AG08395 (cell line): ENCODE measurements at places on chromosomes 7 and 10.

DNA sequence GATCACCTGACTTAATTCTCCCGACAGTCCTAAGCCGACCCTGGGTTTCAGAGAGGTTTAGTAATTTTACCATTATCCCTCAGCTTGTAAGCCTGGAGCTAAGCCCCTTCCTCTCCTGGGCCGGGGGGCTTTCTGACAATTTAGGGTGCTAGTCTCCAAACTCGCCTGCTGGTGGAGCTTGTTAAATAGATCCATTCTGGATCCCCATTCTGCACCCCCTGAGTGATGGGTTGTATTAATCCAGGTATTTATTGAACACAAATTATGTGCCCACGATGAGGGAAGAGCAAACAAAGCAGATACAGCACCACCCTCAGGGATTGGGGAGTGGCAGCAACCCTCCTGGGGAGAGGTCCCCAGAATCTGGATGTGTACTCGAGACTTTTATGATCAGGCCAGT is 1.3 kb upstream of the SLC29A3 start:
- DNase-seq, result no peak

GRCh38 chr10:14578060-14578952 is 196.4 kb downstream of the FAM107B start:
- DNase-seq, result no peak

DNA sequence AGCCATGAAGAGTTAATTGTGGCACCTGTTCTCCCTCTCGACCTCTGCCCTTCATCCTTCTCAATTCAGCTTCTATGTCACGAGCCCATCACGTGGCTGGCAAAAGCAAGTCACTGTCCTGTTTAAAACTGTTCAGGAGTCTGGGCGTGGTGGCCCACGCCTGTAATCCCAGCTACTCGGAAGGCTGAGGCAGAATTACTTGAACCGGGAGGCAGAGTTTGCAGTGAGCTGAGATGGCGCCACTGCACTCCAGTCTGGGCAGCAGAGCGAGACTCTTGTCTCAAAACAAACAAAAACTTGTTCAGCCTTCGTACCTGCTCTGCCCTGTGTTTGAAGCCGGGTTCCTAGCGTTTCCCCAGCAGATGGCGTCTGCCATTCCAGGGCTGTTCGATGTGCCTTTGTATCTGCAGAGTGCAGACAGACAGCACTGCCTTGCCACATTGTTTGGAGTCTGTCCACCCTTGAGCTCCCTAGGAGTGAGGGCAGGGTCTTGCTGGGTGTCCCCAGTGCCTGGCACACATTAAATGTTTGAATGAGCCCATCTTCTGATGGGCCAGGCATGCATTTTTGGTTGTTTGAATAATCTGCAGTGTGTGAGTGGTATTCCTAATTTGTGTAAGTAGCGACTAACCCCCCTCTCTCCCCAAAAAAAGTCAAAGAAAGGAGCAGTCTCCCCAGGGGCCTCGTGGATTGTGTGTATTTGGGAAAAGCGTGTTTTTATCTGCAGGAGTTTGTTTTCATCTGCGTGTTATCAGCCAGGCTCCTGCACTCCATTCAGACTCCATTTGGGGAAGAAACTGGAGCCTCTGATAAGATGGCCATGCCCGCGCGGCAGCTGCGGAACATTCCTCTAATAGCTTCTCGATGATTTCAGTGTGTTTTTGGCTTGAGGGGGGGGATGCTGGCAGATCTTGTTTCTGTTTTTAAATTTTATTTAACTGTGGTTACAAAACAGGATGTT is 61.2 kb downstream of the DNAJB6 start:
- DNase-seq, result peak; percentile 85

- no peak for DNase-seq
Measured at GRCh38 chr7:55774327-55775050, 88.1 kb downstream of the SEPTIN14 start.

DNA sequence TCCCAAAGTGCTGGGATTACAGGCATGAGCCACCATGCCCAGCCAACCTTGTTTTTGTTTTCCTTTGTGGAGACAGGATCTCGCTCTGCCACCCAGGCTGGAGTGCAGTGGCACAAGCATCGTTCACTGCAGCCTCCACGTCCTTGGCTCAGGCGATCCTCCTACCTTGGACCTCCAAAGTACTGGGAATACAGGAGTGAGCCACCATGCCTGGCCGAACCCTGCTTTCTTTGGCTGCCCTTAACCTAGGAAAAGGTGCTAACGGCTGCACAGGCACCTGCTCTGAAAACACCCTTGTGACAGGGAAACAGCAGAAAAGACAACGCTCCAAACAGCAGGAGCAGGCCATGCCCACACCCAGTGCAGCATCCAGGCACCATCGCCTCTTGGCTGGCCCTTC is 71.9 kb downstream of the OAT start:
- no peak for DNase-seq

DNA sequence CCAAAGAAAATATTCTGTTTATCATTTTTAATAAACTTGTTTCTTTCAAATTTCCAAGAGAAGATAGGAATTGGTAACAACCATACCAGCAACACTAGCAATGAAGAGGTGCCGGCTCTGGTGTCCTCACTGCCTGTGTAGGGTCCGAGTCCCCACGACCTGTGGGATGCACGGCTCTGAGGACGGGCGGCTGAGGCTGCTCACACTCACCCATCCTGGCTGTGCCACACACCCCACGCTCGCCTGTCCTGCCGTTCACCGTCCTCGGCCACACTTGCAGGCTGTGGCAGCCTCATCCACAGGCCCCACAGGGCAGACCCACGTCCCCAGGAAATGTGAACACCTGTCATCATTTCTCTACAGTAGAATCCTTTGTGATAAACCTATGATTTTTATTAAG is 48.2 kb upstream of the DPYSL4 start:
- no peak for DNase-seq

DNA sequence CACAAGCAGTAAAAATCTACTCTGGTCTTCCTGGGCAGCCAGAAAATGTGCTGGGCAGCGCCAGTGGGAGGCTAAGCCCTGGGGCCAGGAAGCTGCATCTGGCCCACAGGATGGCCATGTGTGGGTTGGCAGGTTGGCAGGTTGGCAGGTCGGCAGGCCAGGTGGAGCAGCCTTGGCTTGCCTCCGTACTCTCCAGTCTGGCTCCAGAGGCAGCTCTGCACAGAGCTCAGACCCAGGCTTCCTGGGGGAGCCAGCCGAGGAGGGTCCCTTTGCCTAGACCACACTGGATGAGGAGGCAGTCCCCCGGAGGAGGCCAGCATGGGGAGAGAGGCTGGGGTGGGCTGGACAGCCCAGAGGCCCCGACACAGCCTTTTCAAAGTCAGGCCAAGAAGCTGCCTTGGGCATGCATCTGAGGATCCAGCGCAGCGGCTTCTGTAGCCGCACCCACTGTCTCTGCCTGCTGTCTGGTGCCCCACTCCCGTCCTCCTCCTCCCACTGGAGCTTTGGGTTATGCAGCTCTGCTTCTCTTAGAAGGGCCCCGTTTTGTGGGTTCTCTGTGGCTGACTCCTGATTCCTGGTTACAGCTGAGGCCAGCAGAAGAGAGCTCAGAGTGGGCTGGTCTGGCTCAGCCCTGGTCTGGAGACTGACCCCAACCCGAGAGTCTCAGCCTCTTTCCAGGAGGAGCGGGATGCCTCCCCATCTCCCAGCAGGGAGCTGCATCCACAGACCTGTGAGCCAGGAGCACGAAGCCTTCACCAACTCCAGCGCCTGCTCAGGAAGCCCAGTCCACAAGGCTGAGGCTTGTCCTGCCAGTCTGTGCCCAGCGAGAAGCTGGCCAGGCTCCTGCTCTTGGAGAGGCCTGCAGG is 44.6 kb downstream of the CFAP46 start:
- no peak for DNase-seq

GRCh38 chr7:74449809-74450397 is 3.8 kb upstream of the GTF2IRD1 start:
- DNase-seq, result peak; percentile 84

GRCh38 chr7:15306296-15306695 is 255.5 kb downstream of the AGMO start:
- DNase-seq, result no peak

- no peak for DNase-seq
Measured at GRCh38 chr7:128893251-128894100, 17.0 kb downstream of the KCP start.

- no peak for DNase-seq
Measured at GRCh38 chr10:60669501-60669900, 108.8 kb upstream of the CDK1 start.

- DNase-seq, result no peak
Measured at GRCh38 chr10:132532749-132533560, 4.6 kb upstream of the INPP5A start.

DNA sequence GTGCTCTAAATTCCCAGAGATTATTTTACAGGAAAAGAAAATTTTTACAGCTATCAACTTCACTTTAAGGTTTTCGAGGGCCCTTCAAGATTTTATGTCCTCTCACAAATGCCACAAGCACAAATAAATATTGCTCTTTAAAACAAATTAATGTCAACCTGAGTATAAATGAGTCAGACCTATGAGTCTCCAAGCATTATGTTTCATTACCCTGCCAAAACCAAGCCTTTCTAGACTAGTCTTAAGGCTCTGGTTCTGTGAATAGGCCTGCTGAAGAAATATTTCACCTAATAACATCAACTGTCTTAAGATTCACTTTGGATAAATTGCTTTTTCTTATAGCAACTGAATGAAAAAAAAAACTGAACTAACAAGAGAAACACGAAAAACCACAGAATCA is 153.0 kb downstream of the PDE1C start:
- no peak for DNase-seq

DNA sequence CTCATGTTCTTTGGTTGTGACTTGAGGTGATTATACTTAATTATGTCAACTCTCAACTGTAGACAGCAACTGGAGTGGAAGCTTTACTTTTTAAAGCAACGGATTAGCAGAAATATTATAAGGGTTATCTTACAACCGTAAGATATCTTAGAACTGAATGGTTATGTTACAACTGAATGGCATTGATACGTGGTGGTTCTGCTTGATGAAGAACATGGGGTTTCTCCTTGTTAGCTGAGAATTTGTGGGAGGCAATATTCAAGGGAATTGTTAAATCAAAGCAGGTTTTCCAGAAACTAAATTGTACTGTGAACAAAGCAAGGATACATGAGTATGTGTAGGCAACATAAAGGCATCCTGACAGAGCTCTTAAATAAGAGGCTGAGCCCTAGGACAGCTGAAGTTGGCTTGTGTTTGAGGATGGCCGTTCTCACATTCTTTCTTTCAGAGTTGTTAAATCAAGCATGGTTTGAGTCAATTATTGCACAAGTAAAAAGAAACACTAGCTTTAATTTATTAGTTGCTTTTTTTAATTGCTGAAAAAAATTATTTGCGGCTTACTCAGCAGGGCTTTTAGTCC is 350.0 kb downstream of the PLXDC2 start:
- no peak for DNase-seq

GRCh38 chr7:80136261-80137055 is 1.8 kb downstream of the GNAI1 start:
- DNase-seq, result peak; percentile 36

- no peak for DNase-seq
Measured at GRCh38 chr7:150629347-150629746, 2.8 kb downstream of the GIMAP6 start.

DNA sequence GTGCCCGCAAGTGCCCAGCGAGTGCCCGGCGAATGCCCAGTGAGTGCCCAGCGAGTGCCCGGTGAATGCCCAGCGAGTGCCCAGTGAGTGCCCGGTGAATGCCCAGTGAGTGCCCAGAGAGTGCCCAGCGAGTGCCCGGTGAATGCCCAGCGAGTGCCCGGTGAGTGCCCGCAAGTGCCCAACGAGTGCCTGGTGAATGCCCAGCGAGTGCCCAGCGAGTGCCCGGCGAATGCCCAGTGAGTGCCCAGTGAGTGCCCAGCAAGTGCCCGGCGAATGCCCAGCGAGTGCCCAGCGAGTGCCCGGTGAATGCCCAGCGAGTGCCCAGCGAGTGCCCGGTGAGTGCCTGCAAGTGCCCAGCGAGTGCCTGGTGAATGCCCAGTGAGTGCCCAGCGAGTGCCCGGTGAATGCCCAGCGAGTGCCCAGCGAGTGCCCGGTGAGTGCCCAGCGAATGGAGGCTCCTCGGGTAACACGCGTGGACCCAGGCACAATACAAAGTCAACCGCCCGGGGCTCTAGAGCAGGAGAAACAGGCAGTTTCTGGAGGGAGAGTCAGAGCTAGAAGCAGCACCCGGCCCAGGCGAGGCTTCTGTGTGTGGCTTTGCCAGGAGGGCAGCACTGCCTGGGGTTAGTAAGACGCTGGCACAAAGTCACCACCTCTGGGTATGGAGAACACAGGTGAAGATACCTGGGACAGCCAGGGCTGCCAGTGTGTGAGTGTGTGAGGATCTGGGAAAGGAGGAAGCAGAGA is 38.2 kb upstream of the CFAP46 start:
- DNase-seq, result no peak

GRCh38 chr10:31147210-31147608 is 115.5 kb upstream of the ZNF438 start:
- DNase-seq, result peak; percentile 76

DNA sequence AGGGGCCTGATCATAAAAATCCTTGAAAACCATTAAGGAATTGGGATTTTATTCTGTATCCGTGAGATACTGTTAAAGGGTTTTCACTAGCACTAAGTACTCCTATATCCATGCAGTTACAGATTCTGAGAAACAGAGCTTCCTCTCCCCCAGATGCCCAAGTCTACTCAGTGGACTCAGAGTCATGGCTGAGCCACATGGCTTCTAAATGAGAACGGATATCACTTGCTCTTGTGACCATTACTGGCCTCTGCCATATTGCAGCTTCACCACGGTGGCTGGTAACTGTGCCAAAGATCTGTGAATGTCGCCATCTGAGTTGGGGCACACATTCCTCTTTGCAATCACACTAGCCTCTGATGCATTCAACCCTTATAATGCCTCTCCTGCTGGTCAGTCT is 42.0 kb upstream of the PALS2 start:
- DNase-seq, result no peak

- DNase-seq, result no peak
Measured at GRCh38 chr10:79285315-79286197, 61.7 kb upstream of the PPIF start.

DNA sequence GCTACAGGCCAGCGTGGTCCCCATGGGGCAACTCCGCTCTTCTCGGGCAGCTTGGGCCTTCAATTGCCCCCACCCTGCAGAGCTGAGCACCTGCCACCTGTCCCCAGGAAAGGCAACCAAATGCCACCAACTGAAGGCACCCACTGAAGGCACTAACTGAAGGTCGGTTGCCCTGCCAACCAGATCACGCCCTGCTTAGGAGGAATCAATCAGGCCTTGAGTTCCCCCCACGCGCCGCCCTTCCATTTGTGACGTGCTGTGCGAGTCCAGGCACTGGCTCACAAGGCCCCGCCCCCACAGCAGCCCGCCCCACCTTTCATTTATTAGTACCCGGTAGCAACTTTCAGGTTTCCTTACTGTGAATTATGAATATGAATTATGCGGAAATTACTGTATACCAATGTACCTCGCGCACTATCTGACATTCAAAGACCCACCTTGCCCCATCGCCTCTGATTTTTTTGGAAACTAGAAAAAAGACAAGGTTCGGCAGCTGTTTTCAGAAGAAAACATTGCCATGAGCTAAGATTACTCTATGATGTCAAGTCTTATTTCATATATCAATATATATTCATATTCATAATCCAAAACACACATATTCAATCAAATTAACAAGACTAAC is 83.6 kb upstream of the ABI1 start:
- DNase-seq, result no peak

- peak; percentile 95 for DNase-seq
Measured at GRCh38 chr7:149872419-149873073, 1.2 kb upstream of the ATP6V0E2 start.

GRCh38 chr10:74332398-74332797 is 181.4 kb downstream of the ADK start:
- DNase-seq, result peak; percentile 5

GRCh38 chr10:14191407-14191806 is 139.3 kb downstream of the FRMD4A start:
- no peak for DNase-seq
